ENCODE measurements at places on chromosomes 2 and 18.

- no peak for DNase-seq
These were observed 56.1 kb upstream of the NAB1 start for GRCh38 chr2:190592831-190593230.

- DNase-seq = no peak
These were observed 317.5 kb downstream of the TMX3 start for GRCh38 chr18:68397241-68398035.

GRCh38 chr2:237841051-237841450, 18.4 kb upstream of the RAMP1 start:
- DNase-seq = no peak

DNA sequence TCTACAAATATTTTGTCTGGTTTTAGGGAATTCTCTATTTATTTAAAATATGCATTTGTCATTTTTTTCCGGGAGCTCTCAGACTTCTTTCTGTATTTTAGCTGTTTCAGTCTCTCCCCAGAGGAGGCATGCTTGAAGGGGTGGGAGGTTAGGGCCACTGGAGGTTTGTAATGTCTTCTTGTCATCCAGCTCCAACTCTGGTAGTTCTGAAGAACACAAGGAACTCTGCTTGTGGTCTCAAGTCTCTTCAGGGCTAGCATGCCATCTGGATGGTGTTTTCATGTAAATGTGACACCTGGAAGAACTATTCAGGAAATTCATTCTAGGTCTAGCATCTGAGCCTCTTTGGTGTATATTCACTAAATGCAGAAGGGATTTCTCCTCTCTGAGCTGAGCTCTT, 518.4 kb upstream of the DCC start:
- DNase-seq = no peak

DNA sequence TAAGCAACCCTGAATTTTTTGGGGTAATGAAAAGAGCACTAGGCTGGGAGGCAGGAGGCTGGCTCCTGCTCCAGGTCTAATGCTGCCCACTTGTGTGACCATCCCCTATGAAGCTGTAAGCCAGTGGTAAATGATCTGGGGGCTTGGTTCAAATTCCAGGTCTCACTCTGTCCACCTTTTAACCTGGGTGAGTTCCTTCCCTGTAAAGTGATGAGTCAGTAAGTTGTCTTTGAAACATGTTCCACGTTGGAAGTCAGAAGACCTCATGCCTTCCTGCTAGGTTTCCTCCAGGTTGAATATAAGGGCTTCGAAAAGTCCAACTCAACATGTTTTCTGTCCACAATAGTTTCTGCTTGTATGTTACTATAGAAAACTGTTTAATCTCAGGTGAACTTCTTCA, 160.9 kb upstream of the MYT1L start:
- no peak for DNase-seq

GRCh38 chr2:180978903-180979748, 1.3 kb upstream of the UBE2E3 start:
- DNase-seq = no peak

DNA sequence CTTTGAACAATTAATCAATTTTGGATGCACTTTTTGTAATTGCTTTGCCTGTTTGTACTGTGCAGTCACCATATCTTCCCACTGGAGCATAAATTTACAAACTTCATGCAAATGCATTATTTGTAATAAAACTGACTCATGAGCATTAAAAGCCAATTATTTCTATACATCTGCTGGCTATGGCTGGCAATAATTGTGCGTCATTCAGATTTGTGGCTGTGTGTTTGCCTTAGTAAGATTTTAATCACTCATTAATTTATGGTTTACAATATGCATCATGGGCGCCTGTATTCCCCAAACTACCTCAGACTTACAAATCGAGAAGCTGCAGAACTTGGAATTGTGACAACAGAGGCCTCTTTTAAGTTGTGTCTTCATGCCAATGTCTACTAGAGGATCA, 132.4 kb upstream of the TRIB2 start:
- no peak for DNase-seq

DNA sequence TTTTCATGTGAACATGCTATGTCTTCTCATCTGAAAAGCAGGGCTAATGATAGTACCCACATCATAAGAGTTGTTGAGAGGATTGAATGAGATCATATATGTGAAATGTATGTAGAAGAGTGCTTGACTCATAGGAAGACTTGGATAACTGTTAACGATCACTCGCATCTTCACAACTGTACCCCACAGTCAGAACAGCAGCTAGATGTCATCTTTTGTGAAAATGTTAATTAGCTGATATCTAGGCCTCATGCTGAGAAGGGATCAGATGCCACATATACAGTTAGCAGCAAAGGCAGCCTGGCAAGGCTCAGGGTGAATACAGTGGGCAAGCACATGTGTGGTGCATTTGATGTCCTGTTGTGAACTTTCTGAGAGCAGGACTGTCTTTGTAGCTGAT, 24.2 kb downstream of the MAP3K20 start:
- no peak for DNase-seq

GRCh38 chr2:11925295-11926066, 179.0 kb downstream of the LPIN1 start:
- no peak for DNase-seq

- no peak for DNase-seq
These were observed 143.0 kb upstream of the SLC1A4 start for GRCh38 chr2:64846177-64846576.

GRCh38 chr2:36952748-36953197, 13.6 kb downstream of the STRN start:
- DNase-seq = no peak

DNA sequence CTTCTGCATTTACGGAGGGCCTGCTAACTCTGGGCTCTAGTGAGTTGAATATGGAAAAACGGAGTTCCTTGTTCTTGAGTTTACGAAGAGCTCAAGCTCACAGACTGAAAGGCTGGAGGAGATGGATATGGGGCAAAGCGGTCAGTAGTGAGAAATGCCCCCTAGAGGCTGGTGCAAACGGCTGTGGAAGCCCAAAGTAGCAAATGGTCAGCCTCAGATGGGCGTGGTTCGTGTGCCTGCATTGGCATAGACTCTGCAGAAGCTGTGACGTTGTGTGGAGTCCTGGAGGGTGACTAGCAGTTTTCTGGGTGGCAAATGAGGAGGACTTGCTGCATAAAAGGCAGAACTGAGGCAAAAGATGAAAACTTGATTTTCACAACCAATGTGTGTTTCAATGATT, 93.6 kb upstream of the TWIST2 start:
- no peak for DNase-seq

- no peak for DNase-seq
These were observed 48.3 kb downstream of the TFCP2L1 start for GRCh38 chr2:121236650-121237180.

DNA sequence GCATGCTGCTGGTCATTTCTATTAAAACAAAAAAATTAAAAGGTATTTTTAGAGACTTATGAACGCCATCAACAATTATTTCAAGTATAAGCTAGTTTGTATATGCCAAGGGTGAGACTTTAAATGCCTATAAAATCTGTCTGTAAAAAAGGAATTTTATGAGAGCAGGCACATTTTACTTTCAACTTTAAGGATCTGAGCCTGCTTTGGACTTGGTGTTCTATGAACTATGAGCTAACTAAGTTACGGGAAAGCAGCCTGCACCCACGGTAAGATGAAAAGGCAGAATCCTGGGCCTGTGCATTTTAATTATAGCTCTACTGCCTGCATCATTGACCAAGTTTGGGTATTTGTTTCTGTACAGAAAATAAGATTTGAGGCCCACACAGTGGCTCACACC, 95.4 kb downstream of the PLEKHM3 start:
- no peak for DNase-seq

DNA sequence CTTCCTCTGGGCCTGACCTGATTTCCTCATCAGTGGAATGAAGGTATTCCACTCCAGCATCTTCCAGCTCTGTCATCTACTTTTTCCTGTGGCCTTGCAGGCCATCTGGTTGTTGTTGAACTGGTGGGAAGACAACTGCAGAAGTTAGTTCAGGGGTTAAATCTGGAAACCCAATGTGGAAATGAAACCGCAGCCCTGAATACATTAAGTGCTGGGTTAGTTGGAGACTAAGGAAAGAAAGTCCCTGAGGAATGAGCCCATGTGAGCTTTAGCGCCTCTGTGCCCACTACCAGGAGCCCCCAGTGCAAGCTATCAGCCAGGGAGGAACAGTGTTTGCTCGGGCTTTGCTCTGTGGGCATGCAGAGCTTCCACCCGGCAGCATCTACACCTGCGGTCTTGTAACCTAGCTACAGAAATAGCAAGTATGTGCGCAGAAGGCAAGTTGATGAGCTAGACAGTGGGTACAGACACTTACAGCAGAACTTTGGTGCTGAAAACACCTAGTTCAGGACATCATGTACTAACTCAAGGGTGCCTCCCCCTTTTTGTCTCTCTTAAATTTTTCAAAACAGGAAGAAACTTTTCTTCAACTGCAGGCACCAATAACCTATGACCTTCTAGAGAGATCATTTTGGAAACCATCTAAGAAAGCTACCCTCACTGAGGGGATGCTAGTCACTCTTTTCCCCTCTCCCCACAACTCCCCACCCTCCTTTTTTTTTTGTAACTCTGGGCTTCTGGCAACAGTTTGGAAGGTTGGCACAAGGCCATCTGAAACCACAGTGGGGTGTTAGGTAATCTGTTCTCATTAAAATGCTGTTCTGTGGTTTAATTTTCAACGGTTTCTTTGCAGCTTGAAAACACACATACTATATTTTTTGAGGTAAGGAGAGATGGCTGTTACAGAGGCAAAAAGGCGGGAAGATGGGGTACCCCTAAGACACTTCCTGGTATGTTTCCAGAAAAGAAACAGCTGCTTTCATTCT, 18.3 kb upstream of the CXCR4 start:
- DNase-seq = no peak
